ENCODE measurements at places on chromosomes 12 and 14. TPM values are rescaled to one million over a fixed set of nuclear protein-coding genes. Genes with fewer than 3 reads are reported as not detected.

Gene ZNF891
- 3.2 TPM for polyA plus RNA-seq

Gene LGR5
- 15.5 TPM for polyA plus RNA-seq

Gene CEP290
- 26.7 TPM for polyA plus RNA-seq

Gene CLEC4C
- polyA plus RNA-seq: not detected

Gene NGDN
- polyA plus RNA-seq: 76.7 TPM

Gene MYO1H
- polyA plus RNA-seq: 1.2 TPM

Gene CACNA2D4
- 1.8 TPM for polyA plus RNA-seq

Gene RPGRIP1
- 0.47 TPM for polyA plus RNA-seq

Gene PLEKHA5
- polyA plus RNA-seq: 98.7 TPM

Gene KRT6C
- not detected for polyA plus RNA-seq

Gene COQ5
- polyA plus RNA-seq: 68.3 TPM

Measured in right renal cortex interstitium (tissue), 3 donors.